ENCODE measurements at places on chromosomes 12 and 14.

DNA sequence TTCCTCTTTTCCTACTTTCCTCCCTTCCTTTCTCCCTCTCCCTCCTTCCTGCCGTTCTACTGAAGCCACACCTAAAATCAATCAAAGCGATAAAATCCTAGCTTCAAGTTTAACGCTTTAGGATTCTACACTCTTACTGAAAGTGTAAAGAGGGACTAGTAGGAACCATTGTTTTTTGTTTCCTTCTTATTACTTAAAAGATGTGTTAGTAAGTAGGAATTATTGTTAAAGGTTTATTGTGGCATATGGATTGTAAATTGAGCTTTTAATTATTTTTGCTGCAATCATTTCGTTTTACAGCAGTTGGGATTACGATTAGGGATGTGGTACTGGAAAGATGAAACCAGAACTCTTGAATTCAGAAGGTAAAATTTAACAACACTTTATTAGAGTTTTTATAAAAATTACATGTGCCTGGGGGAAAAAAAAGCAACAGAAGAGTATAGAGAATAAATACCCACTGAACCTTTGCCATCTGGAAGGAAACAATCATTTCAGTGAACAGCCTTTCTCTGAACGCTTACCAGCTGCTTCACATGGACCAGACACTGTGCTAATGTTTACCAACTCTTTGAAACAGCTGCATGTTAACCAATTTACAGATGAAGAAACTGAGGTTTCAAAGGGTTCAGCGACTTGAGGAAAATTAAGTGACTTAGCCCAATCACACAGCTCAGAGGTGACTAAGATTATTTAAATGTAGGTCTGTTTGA is 1.0 kb downstream of the PPP1R36 start:
- no peak for DNase-seq

DNA sequence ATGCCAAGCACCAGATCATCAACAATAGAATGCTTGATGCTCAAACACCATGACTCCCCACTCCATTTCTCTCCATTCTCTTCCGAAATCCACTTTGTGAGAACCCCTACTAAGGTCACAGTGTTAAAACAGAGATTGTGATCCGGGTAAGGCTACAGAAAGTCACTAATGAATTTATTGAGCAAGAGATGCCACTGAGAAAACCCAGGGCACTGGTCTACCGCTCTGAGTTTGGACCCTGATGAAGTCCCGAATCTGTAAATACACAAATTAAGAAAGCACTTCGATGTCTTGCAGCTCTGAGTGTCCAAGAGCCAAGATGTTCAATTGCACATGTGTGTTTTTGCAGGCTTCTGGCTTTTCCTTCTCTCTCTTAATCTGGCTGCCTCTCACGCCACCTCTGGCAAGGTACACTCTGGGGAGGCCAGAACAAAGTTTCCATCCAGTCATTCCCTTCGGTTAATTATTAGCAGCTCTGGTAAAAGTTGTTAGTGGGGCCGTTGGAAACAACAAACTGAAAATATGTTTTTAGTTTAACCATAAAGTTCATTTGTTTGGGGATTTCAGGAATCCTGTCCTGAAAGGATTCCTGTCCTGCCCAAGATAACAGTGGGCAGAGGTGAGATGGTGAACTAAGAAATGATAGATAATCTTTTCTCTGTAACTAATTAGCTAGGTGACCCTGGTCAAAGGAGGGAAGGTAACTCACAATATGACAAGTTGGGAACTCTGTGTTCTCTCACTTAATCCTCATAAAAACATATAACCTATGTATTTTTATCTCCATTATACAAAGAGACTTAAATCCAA is 75.4 kb downstream of the BTG1 start:
- peak; percentile 88 for DNase-seq

GRCh38 chr12:23760495-23760894 is 189.0 kb downstream of the SOX5 start:
- no peak for DNase-seq

- peak; percentile 59 for DNase-seq
These were observed at the start of gene CRACR2A for GRCh38 chr12:3752741-3753486. Gene CRACR2A (minus strand): TSS chr12:3753109. CDS start chr12:3696999, 56,110 bp downstream.

DNA sequence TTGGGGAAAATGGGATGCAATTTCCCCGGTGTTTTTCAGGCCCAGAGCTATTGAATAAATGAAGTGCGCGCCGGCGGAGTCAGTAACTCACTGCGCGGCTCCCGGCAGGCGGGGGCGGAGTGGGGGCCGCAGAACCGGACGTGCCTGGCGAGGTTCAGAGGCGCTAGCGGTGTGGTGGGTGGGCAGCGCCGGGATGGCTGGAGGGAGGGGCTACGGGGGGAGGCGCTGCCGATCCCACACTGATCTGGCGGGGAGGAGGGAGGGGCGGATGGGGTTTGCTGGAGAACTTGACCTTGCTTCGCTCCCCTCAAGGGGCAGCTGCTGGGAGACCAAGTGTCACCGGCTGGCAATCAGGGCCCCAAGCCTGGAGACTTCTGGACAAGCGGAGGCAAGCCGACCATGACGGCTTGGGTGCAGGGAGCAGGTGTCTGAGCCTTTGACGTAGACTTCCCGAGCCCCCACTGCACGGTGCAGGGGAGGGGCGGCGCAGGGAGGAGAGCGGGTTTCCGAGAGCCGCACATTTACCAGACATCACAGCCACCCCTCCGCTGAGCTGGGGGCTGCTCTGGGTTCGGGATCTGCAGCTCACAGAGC is 174.1 kb upstream of the RTL1 start:
- DNase-seq = no peak

GRCh38 chr14:95835121-95835730 is 41.4 kb upstream of the TUNAR start:
- DNase-seq = no peak

DNA sequence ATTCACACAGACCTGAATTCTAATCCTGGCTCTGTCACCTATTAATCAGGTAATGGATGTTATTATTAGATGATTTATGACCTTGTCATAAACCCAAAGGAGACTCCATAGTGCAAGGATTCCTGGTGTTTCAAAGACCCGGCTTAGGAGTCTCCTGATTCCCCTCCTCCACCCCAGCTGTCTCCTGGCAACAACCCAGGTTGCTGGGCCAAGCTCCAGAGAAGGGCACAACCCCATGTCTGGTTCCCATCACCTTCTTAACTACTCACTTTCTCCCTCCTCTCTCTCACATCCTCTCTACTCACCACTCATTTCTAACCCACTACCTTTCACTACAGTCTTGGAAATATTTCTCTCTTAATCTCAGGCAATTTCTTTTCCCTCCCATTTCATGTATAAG is 41.6 kb downstream of the RHOJ start:
- no peak for DNase-seq

GRCh38 chr12:46384451-46385309 is 12.1 kb upstream of the SLC38A2 start:
- no peak for DNase-seq
